ENCODE measurements at places on chromosomes 5 and 9.

- no peak for DNase-seq
Observed at GRCh38 chr9:137380606-137381005, 42.4 kb downstream of the EXD3 start.

- DNase-seq: no peak
Observed at GRCh38 chr9:113537229-113537810, 73.8 kb downstream of the RGS3 start.

DNA sequence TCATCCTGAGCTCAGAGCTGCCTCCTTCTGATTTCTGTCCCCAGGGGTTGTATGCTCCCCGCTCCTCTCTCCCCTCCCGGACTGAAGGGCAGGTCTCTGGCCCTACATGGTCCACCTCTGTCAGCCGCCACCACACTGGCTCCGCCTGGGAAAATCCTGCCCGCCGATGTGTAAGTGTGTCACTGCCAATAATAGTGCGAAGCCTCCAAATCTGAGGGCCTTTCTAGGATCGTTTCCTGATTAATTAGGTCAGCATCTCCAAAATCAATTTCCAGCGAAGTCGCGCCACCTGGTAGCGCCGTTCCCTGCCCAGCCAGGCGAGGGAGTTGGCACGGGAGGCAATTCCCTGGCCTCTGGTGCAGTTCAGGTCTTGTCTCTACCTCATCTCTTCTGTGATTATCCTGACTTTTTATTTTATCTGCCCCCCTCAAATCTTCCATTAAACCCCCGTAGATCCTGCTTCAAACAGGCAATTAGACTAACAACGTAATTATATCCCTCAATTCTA, 73.5 kb downstream of the ZNF618 start:
- DNase-seq: no peak

- no peak for DNase-seq
Observed at GRCh38 chr9:85523202-85523601, 218.6 kb downstream of the AGTPBP1 start.

DNA sequence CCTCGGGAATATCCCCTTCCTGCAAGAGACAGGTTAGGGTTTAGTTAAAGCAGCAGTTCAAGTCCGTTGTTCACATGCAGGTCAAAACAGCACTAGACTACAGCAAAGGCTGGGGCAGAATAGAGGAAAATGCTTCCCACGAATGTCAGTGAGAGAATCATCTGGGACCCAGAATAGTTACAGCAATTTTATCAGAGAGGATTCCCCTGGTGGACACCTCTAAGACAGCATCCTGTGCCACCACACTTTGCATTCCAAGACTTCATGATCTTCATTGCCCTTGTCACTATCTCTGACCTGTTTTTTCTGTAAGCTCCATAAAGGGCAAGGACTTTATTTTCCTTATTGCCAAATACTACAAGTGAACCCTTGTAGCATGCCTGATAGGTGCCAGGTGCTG, 12.9 kb downstream of the GRXCR2 start:
- no peak for DNase-seq

DNA sequence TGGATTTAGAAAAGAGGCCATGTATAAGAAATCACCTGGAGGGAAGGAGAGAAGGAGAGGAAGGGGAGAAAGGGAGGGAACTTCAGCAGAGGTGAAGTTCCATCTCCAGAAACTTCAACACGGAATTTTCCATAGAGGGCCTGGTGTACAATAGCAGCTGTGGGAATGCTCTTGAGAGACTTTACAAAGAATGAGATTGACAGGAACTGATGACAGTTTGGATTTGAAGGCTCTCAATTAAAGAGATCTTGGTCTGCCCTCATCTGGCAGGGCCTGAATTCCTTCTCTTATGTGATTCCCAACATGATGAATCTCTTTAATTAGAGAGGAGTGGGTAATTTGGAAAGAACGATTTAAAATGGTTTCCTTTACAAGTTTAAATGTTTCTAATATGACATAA, 143.5 kb downstream of the MLLT3 start:
- DNase-seq: no peak

GRCh38 chr5:50564079-50564478, 102.4 kb upstream of the PARP8 start:
- no peak for DNase-seq

- DNase-seq: no peak
Observed at GRCh38 chr5:56729488-56729887, 85.9 kb upstream of the MAP3K1 start.

DNA sequence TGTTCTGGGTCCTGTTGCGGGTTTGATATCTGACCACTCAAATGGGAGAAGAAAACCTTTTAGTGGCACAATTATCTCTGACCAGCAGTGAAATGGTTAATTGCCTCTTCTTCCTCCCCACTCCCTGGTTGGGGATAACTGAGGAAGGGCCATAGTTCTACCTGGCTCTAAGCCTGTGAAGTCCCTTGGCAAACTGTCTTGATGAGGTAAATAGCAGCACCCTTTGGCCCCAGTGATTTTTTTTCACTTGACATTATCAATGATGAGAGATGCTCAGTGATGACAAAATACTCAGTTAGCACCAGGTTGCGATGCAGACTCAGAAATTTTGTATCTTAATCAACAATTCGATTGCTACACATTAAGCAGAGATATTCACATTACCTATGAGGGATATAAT, 515.7 kb downstream of the PSAT1 start:
- DNase-seq: no peak

- DNase-seq: no peak
Observed at GRCh38 chr5:190366-191035, 794 bp upstream of the LRRC14B start.

DNA sequence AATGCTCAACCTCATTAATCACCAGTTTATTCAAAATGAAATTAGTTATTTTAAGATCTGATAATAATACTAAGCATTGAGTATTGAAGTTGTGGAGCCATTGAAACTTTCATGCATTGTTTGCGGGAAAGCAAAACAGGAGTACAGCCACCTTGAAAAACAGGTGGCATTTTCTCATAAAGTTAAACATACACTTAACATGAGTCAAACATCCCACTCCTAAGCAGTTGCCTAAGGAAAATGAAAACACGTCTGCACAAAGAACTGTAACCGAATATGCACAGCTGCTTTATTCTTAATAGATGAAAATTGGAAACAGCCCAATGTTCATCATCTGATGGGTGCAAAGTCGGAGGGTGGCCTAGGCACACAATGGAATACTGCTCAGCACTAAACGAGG, 177.3 kb downstream of the IRX2 start:
- no peak for DNase-seq

DNA sequence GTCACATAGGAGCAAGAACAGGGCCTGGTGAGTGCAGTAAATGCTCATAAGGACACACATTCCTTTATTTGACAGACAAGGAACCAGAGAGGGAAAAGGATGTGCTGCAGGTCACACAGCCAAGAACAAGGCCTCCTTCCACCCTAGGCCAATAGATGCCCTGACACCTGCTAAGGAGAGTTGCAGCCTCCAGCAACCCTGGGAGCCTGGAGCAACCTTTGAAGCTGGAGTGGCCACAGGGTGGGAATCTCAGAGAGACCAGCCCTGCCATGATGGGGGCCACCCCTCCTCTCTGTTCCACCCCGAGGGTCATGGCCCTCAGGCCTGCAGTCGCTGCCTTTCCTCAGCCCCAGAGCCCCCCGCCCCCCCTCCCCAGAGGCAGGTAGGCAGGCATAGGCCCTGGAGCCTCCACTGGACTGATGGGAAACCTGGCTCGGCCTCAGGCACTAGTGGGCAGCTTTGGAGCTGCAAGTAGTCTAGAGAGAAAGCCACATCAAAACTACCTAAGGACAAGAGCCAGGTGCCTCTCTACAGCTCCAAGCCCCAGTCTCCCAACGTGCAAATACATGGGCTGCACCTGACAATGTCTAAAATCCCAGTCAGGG, 116.1 kb upstream of the SPOCK1 start:
- DNase-seq: no peak

GRCh38 chr5:72347801-72348308, 27.7 kb downstream of the PTCD2 start:
- no peak for DNase-seq

GRCh38 chr5:41896230-41896629, 7.9 kb upstream of the RIMOC1 start:
- no peak for DNase-seq

- no peak for DNase-seq
Observed at GRCh38 chr5:18281947-18282581, 647.8 kb downstream of the TAF11L14 start.

GRCh38 chr9:119500072-119500771, 131.0 kb upstream of the BRINP1 start:
- DNase-seq: no peak

All from activated T-helper 9 cell treated with anti-CD3 and anti-CD28 coated beads, Interleukin-2, amount 50 U/mL, for 16 hours (primary cell).